ENCODE measurements at places on chromosomes 16 and 17.

GRCh38 chr16:46885960-46886763 lies 2.0 kb downstream of the GPT2 start:
- DNase-seq: no peak

DNA sequence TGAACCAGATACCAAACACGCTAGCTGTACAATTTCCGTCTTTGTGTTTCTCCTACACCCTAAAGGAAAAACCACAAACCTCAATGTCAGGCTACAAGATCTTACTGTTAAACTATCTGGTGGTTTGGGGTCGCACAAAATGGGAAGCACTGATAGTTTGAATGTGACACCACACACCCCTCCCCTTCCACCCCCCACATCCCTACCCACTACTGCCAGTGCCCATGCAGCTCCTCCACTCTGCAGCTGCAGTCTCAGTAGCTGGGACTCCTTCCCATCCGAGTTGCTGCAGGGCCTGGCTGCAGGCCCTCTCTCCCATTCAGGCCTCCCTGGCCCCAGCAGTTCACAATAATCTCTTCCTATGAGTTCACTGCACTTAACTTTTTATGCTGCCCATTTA lies 18.4 kb downstream of the TRAP1 start:
- no peak for DNase-seq

DNA sequence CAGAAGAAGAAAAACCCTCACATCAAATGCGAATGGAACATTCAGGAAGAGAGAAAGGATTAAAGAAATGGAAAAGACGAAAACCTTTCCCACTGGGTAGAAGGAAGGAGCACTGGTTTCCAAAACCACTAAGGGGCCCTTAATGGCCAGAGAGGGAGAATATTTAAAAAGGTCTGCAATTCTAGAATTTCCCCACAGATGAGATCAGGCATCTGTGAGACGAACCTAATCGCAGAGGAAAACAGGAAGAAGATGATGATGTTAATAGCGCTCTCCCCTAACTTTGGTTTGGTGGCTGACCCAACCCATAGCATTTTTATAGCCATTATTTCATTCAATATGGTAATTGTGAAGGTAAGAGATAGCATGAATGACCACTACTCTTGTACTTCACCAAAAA lies 32.8 kb downstream of the XYLT1 start:
- DNase-seq: no peak

DNA sequence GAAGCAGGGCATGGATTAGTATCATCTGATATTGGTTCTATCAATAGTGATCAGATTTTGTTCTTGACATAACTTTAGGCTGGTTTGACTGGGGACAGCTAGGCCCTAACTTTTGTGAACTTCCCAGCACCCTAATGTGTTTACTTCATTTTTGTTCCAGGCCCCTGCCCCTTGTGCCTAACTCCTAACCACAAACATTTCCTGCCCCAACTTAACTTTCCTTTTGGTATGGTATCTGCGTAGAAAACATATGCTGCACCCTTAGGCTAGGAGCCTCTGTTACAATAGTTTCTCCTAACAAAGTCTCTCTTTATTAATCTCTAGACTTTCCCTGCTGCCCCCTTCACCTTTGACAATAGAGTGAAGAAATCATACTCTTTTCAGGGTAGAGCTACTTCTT lies 2.5 kb downstream of the ADPRM start:
- DNase-seq: no peak

- DNase-seq: no peak
Measured at GRCh38 chr17:81179861-81180260, 13.8 kb upstream of the AATK start.

GRCh38 chr17:36609498-36609862 lies 8.1 kb downstream of the MRM1 start:
- no peak for DNase-seq

- peak; percentile 74 for DNase-seq
Measured at GRCh38 chr17:37168731-37169353, 206.9 kb upstream of the C17orf78 start.

DNA sequence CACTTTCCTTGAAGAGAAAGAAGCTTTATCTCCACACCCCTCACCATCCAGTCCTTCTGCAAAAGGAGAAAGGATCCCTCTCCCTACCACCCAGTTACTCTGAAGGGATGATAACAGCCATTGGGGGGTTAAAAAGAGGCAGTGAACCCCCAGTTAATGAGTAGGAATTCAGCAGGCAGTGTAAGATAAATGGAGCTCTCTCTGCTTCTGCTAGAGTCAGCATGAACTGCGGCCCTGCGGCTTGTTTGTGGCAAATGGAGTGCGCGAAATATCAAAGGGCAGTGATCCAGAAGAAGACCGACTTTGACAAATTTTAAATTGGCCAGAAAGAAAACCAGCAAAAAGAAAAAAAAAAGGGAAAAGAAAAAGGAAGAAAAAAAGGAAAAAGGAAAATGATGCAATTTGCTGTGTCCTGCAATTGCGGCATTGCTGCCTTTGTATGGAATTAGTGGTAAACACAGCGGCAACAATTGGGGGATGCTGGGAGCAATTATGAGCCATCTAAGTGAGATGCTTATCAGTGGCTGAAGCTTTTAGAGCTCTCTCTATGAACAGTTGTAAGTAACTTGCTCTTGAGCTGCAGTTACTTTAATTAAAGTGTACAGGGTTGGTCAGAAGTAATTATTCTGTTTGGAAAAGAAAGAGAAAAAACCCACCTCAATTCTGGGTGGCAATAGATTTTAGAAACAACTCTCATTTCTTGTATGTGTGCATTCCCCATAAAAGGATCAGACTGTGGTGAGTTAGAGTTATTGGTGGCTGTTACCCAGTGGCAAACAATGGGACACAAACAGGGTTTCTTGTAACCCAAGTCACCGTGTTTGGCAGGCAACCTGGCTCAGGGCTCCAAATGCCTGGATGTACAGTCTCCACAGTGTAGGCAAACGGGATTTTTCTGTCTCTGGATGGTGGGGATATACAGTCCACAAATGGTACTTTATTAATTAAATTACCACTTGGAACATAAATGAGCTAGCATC lies 161.3 kb downstream of the AATF start:
- no peak for DNase-seq

DNA sequence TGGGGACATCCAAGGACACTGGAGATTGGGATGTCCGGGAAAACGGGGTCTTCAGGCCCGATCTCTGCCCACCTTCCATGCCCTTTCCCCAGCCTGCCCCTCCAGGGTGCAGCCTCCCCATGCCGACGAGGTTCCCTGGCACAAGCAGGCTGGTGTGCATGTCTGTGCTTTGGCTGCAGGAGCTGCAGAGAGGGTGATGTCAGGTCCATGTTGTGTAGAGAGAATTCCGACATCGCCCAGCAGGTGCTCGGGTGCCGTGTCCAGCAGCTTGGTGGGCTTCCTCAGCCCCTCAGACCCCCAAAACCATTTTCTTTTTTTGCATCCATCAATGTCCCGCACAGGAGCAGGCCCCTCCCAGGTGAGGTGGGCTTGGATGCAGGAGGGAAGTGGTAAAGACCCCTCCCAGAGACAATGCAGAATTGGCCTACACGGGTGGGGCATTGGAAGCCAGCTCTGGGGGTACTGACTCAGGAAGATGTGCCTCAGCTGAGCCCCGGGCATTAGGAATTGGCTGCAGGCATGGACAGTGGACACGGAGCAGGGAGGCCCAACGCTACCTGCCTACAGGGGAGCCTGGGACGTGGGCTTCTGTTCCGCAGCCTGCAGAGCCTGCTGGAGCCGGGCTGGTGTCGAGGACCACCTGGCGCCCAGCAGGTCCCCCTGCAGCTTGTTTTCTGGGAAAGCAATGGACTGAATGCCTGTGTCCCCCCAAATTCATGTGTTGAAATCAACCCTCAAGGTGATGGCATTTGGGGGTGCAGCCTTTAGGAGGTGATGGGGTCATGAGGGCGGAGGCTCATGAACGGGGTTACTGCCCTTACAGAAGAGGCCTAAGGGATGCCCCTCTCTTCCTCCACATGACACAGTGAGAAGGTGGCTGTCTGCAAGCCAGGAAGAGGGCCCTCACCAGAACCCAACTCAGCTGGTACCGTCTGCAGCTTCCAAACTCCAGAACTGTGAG lies 97.5 kb downstream of the METRNL start:
- DNase-seq: no peak

GRCh38 chr17:82889496-82890338 lies 49.9 kb upstream of the ZNF750 start:
- DNase-seq: no peak

GRCh38 chr16:8323153-8323552 lies 267.2 kb downstream of the TMEM114 start:
- no peak for DNase-seq

DNA sequence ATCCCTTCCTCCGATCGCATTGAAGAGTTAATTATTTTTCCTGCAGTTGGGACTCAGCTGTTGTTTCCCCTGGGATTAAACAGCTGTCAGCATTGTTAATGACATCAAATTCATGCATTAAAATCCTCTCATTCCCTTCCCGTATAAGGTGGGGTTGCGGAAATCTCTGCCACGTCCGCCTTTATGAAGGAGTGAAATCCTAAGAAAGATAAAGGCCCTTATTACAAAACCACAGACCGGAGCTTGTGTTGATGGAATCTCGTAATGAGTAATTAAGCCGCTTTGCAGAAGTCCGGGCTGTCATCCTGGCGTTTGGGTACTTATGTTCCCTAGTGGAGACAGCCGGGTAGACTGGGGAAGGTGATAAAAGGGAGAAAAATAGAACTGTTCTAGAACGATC lies 627.6 kb downstream of the MAF start:
- DNase-seq: peak; percentile 42

DNA sequence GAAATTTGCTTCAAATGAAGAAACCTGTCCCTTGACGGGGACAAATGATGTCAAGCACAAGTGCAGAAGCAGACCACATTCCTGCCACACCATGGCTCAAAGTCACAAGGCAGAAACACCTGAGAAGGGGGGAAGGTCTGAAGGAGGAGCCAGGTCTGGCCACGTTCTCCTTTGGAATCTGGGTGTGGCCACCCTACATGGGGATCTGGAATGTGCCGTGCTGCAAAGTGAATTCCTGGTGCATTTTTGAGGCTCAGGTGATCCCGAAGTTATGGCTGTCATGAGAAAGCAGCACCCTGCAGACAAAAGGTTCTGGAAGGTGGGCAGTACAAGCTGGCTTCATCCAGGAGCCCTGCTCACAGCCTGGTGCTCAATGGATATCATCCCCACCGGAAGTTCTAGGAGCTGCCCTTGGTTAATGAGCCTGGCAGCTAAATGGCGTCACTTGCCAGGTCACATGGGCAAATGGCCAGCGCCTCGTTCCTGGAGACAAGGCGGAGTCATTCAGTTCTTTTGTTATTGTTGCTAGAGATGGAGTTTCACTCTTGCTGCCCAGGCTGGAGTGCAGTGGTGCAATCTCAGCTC lies 20.1 kb upstream of the ADCY9 start:
- no peak for DNase-seq

GRCh38 chr17:37147301-37147812 lies 198.6 kb downstream of the AATF start:
- no peak for DNase-seq

GRCh38 chr16:69350536-69351133 lies 951 bp downstream of the TMED6 start:
- no peak for DNase-seq

DNA sequence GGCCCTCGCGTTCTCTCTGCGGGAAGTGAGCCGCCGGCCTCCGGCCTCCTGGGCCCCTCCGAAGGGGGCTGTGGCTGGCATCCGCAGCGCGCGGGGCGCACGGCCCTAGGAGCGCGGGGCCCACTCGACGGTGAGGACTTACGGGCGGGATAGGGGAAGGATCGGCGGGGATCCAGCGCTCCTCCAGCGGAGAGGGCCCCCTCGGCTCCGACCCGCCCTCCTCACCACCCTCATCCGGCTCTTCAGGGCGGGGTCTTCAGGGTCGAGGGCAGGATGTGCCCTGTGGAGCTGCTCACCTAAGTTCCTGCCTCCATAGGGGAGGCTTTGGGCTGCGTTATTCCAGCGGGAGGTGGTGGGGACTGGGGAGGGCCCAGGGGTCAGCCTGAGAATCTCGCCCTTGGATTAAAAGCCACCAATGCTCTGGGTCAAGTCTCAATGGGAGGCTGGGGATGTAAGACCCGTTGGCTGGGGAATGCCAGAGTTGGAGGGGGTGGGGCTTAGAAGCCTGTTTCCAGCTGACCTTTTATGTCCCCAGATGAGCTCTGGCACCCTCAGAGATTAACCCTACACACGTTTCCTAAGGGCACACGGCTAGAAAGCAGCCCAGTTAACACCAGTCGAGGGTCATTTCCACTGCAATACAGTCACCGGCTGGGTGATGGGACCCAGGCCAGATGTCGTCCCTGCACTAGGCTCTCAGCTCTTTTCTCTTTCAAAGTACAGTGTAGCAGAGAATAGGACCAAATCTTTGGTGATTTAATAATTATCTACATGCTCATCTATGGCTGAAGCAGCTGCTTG lies 13.4 kb downstream of the TBX2 start:
- DNase-seq: no peak

- no peak for DNase-seq
Measured at GRCh38 chr17:8019166-8019565, 16.8 kb downstream of the GUCY2D start.

DNA sequence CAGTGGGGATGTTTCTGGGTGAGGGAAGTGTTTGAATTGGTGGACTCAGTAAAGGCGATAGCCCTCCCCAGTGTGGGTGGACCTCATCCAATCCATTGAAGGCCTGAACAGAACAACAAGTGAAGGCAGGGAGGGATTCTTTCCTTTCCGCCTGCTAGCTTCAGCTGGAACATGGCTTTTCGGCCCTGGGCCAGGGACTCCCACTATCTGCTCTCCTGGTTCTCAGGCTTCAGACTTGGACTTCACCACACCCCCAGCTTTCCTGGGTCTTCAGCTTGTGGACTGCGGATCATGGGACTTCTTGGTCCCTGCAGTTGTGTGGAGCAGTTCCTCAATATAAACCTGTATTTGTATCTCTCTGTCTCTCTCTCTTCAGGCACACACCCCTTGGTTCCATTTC lies 77.9 kb downstream of the SNX29 start:
- no peak for DNase-seq

DNA sequence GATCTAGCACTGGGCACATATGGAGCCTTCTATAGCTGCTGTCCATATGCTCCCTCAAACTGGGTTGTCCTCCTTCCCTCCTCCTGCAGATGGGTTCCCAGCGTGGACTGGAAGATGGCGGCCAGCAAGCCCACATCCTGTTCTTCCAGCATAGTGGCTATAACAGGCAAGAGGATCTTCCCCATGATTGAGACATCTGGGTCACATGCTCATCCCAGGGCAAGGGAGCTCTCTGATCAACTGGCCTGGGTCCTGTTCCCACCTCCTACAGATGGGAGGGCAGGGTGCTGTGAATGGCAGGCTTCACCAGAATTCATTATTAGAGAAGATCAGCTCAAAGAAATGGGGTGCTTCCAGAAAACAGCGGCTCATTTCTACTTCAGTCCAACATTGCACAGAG lies 210.2 kb downstream of the PARN start:
- DNase-seq: no peak

DNA sequence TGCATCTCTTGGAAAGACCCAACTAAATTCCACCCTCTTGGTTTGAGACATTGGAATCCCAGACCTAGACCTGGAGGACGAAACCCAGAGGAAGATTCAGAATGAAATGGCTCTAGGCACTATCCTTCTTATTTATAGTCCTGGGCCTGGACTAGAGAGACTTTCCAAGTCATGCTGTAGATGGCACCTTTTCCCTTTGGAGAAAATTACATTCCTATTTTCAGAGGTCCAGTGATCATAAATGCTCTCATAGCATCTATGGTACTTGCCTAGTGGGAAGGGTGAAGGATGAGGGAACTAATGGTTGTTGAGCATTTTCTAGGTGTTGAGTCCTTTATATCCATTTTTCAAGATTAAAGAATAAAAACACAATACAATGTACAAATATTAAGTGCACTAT lies 37.1 kb downstream of the SPACA3 start:
- no peak for DNase-seq
